ENCODE measurements at places on chromosomes 7 and 10.

GRCh38 chr10:107924458-107924857, 760.0 kb upstream of the SORCS1 start:
- DNase-seq = no peak

- no peak for DNase-seq
Observed at GRCh38 chr7:909358-910329, 33.3 kb downstream of the GET4 start.

- no peak for DNase-seq
Observed at GRCh38 chr10:52533986-52534385, 219.9 kb downstream of the DKK1 start.

GRCh38 chr10:85262992-85263391, 934.6 kb downstream of the CCSER2 start:
- no peak for DNase-seq

- DNase-seq = no peak
Observed at GRCh38 chr10:98676895-98677294, 230.2 kb upstream of the HPS1 start.

DNA sequence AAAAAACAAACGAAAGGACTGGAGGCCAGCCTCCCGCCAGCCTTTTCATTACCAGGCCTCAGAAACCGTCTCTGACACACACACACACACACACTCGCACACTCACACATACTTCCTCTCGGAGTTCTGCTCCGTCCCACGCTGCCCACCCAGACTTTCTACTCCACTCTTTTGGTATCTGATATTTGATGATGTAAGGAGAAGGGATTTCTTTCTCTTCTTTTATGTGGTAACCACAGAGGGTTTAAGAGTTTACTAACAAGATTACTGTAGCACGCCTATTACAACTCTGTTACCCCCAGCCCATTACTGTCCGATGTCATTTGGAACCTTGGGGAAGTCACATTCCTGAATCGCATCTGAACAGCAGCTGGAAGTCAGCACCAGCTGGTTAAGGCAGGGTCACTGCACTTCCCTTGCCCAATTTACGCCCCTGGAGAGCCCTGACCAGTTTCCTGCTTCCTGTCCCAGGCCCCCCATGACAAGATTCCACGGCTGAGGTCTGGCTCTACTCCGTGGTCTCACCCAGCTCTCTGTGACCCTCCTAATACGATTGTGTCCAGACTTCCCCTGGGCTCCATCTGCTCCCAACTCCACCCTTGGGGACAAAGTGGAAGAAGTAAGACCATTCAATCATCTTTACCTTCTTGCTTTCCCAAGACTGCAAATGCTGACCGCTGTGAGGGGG, 1.1 kb downstream of the DENND2A start:
- DNase-seq = no peak

- no peak for DNase-seq
Observed at GRCh38 chr7:126605553-126605952, 647.2 kb downstream of the GRM8 start.

GRCh38 chr10:132269266-132270230, 38.2 kb downstream of the STK32C start:
- DNase-seq = no peak

- no peak for DNase-seq
Observed at GRCh38 chr7:134502463-134503371, 24.6 kb upstream of the AKR1B10 start.

- DNase-seq = no peak
Observed at GRCh38 chr10:70145166-70145665, 1.3 kb downstream of the TYSND1 start.

DNA sequence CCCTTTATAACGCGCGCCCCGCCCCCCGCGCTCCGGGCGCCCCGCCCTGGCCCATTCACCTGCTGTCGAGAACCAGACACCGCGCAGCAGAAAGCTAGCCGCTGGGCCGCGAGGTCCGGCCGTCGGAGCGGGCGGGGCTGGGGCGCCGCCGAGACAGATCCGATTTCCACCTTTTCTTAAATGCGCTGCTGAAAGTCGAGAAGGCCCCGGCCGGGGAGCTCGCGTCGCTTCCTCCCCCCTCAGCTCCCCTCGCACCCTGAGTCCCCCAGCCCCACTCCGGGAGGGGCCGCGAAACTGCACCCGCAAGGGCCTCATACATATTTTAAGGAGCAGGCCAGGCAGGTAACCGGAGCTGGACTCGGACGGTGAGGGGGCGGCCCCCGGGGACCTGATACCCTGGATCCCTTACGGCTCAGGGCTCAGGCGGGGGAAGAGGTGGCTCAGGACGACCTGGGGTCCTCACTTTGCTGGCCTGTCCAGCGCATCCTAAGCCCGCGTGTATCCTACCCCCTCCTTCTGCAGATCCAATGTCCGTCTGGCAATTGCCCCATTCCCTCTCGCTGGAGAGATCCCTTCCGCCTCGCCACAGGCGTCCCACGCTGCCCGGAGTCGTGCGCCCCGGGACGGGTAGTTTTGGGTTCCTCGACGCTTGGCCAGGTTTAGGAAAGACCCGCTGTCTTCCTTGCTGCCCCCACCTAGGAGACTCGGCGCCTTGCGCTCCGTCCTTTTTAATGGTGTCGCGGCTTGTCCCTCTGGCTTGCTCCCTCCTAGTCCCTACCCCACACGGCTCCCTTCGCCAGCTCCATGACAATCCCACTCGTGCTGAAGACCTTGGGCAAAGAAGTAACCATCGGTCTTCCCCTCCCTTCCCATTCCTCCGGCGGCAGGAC, 170.6 kb downstream of the UBE2H start:
- peak; percentile 27 for DNase-seq

DNA sequence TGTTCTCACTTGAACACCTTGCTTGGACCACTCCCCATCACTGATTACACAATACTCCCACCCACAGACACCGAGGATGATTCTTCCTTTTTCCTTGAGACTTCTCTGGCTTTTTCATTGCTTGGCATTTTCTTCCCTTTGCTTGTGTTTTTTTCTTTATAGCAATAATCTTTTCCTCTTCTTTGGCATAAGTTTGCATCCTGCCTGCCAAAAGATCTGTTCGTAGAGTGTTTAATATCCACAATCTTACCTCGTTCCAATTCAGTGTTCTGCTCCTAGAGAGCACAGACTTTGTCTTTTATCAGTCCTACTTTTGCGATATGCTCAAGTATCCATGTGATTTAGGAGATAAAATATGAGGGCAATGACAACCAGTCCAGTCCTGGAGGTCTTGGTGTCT, 303.3 kb upstream of the CDC14C start:
- no peak for DNase-seq

DNA sequence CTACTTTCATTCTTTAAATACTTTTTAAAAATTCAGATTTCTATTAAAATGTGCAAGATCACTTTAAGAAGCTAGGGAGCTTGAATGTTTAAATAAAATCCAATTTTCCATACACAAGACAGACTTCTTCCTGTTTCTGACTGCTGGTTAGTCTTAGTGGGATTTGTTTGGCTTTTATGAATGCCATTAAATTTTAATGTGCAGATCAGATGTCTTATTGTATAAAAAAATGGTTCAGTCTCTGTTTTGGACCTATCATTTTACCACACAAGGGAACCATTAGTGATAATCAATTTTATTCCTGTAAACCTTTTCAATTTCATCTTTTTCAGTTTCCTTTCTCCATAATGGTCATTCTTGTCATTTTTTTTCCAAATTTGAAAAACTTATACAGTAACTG, 63.2 kb downstream of the VCL start:
- no peak for DNase-seq

DNA sequence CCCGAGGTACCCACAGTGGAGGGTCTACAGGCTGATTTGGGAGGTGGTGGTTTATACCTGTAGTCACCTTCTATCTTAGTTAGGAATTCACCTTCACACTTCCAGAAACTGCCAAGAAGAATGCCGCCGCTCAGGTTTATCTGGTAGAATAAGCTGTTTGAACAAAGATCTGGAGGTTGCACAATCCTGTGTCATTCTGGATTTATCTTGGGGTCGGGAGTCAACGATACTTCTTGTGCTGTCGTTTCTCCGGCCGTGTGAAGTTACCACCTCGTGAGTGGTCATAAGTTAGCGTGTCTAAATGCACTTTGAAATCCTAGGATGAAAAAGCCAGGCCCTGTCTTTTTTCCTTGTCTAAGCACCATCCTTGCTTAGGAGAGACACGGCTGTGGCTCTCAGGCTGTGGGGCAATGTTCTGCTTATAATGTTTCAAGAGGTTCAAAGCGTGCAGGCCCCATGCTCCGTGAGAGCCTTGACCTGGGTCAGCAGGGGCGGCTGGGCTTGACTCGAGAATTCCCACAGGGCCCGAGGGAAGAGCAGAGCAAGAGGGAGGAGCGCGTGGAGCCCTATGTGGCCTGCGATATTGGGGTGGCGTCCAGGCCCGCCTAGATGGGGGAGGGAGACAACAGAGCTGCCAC, 35.5 kb downstream of the GRIFIN start:
- DNase-seq = no peak

GRCh38 chr10:77405771-77406241, 231.8 kb downstream of the KCNMA1 start:
- peak; percentile 59 for DNase-seq

DNA sequence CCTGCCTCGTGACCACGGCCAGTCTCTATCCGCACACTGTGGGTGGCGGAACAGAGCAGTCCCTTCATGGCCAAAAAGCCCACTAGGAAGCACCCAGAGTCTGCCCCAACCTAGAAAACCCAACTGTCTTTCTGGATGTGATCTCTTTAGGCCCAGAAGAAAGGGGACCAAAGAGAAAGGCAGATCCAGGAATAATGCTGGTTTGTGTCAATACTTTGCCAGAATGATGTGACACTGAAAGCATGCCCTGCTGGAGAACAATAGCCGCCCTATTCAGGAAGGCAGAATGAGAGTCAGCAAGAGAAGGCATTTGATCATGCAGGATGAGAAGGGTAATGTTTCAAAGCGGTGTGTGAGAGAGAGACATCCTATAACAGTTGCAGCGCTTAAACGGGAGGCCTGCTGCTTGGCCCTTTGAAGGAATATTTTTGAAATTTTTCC, 274.7 kb downstream of the USP6NL start:
- DNase-seq = no peak

- DNase-seq = no peak
Observed at GRCh38 chr10:27949528-27950241, 49.2 kb downstream of the ODAD2 start.

- DNase-seq = no peak
Observed at GRCh38 chr10:121804460-121804859, 123.4 kb downstream of the ATE1 start.

DNA sequence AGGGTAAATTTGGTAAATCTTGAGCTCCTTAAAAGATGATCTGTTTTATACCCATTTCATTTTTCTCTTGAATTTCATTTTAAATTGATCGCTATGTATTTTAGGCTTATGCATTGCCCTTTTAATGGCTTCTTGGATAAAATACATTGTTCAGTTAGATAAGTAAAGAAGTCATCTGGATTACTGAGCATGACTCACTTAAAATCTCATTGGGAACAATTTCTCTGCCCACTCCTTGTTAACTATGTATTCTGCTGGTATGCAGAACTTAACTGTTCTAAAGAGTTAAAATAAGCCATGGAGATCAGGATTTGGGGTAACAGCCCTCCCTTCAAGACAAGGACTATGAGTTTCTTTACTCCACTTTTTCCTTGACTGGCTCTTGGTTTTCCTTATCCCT, 134.2 kb downstream of the SND1 start:
- DNase-seq = no peak

DNA sequence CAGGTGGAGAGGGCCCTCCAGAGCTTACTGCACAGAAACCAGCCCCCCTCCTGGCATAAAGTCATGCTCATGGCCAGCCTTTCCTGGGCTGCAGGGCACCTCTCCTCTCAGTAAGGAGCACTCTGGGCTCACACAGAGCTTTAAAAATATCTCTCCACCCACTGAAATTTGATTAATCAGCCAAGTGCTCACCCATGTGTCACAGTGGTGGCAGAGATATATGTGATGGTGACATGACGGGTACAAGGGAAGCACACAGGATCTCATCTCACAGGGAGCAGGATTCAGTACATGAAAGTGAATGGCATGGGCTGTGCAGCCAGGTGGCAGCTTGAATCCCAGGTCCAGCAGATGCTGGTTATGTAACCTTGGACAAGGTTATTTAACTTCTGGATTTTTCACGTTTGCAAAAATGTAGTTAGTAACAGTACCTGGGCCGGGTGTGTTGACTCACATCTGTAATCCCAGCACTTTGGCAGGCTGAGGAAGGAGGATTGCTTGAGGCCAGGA, 144.8 kb downstream of the CALN1 start:
- DNase-seq = no peak

GRCh38 chr10:62635127-62635526, 169.4 kb upstream of the ADO start:
- no peak for DNase-seq
